ENCODE measurements at places on chromosomes 5 and 9. TPM values are rescaled to one million over a fixed set of nuclear protein-coding genes. Genes with fewer than 3 reads are reported as not detected.

Gene FOXI1
- total RNA-seq: under 0.01 TPM

Gene SPATA31D4
- total RNA-seq: not detected

Gene SLC24A2
- not detected for total RNA-seq

Gene ACTBL2
- total RNA-seq: not detected

Gene PGGT1B
- 14.0 TPM for total RNA-seq

Gene FBXW11
- 75.8 TPM for total RNA-seq

Gene SLC34A3
- not detected for total RNA-seq

Gene HAVCR1
- total RNA-seq: not detected

Gene ANKRD31
- 0.10 TPM for total RNA-seq

Gene SLC6A3
- not detected for total RNA-seq

Data from vein endothelial cell (primary cell).